ENCODE measurements at places on chromosomes 11 and 22.

DNA sequence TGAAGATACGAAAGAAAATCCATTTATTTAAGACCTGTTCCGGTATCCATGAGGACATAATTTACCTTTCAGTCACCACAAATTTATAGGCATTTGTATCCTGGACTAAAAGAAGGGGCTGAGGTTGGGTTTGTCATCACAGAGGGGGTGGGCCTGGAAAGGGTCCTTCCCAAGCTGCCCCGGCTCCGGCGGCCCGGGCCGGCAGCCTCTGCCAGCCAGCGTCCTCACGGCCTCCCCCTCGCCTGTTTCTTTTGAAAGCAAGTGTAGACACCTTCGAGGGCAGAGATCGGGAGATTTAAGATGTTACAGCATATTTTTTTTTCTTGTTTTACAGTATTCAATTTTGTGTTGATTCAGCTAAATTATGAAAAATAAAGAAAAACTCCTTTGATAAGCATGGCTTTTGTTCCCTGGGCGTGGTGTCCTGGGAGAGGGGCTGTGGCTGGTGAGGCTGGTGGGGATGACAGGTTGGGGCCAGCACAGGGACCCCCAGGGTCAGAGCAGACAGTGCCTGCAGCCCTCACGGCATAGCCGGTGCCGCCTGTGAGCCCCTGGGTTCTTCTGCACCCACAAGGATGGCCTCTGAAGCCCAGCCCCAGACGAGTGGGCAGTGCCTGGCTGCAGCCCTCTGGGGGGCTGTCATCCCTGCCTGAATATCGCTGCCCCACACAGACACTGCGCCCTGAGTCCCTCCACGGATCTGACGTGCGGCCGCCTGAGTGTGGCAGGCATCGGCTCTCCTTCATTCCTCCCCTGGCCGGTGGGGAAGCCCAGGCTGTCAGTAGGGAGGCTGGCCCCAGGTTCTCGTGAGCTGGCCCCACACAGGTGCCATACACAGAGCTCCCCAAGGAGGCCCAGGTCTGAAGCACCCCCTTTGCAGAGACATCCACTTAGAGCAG is 1075.9 kb downstream of the BRD1 start:
- no peak for DNase-seq

- peak; percentile 37 for DNase-seq
These were observed 526 bp downstream of the TPST2 start for GRCh38 chr22:26589367-26589844.

DNA sequence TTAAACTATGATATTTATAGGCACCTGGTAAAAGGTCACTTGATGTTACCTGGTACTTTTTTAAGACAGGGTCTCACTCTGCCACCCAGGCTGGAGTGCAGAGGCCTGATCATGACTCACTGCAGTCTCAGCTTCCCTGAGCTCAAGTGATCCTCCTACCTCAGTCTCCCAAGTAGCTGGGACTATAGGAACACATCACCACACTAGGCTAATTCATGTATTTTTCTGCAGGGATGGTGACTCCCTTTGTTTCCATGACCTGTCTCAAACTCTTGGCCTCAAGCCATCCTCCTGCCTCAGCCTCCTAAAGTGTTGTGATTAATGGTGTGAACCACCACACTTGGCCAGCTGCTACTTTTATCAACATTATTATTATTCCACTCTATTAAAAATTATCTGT is 47.6 kb downstream of the OR4C45 start:
- DNase-seq = no peak

- no peak for DNase-seq
These were observed 48.6 kb downstream of the MTNR1B start for GRCh38 chr11:93017821-93018690.

DNA sequence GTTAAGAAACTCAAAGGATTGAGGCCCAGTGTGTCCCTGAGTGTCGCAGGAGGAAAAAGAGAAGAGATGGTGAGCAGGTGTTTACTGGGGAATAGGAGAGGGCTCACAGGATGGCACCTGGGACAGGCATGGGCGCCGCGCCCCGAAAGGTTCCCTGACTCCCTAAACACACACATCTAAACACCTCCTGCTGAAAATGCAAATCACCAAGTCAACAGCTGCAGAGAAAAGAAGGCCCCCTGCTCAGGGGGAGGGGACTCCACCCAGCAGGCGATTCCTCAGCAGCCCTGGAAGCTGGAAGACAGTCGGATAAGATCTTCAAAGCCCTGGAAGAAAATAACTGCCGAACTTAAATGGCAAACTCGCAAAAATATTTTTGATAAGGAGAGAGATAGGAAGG is 377.2 kb downstream of the BRD1 start:
- no peak for DNase-seq

DNA sequence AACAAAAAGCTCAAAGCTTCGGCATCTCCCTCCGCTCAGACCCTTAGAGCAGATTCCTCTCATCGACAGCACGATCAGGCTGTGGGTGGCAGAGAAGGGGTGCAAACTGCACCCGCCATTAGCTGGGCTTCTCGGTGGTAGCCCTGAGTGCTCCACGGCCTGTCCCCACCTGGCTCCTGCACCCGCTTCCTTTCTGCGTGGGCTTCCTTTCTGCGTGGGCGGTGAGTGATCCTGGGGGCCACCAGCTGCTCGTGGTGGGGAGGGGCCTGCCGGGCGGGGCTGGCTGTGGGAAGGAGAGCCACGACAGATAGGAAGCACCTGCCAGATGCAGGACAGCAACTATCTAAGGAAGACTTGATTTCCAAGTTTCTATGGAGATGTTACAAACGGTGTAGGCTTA is 55.0 kb downstream of the BRD1 start:
- no peak for DNase-seq

DNA sequence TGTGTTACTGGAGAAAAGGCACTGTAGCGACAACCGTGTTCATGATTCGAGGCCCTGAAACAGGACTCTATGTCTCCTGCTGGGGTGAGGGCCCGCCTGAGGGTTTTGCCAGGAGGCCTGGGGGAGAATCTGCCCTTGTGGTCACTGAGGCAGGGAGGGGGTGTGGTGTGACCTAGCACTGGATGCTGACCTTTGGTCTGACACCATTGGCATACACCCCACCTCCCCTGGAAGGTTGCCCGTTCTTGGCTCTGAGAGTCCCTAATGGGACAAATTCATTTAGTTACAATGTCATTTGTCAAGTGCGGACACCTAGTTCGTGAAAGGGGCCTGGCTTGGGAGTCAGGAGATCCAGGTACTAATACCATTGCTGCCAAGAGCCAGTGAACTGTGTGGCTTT is 29.0 kb downstream of the NECTIN1 start:
- no peak for DNase-seq

GRCh38 chr22:19686946-19687345 is 27.4 kb upstream of the SEPTIN5 start:
- no peak for DNase-seq

DNA sequence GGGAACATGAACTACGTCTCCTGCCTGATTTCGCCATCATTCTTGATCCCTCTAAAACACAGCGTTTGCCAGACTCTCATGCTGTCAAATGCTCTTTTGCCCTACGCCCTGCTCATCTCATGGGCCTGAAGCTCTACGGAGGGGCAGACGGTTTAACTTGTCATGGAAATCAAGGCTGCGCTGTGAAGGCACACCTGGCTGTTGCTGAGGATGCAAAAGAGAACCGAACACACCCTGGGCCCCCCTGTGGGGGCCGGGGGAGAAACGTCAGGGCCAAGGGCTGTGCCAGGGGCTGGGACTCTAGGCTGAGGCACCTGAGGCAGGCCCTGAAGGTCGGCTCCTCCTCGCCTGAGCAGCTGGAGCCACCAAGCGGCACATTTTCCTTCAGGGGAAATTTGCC is 957.2 kb downstream of the BRD1 start:
- DNase-seq = no peak

DNA sequence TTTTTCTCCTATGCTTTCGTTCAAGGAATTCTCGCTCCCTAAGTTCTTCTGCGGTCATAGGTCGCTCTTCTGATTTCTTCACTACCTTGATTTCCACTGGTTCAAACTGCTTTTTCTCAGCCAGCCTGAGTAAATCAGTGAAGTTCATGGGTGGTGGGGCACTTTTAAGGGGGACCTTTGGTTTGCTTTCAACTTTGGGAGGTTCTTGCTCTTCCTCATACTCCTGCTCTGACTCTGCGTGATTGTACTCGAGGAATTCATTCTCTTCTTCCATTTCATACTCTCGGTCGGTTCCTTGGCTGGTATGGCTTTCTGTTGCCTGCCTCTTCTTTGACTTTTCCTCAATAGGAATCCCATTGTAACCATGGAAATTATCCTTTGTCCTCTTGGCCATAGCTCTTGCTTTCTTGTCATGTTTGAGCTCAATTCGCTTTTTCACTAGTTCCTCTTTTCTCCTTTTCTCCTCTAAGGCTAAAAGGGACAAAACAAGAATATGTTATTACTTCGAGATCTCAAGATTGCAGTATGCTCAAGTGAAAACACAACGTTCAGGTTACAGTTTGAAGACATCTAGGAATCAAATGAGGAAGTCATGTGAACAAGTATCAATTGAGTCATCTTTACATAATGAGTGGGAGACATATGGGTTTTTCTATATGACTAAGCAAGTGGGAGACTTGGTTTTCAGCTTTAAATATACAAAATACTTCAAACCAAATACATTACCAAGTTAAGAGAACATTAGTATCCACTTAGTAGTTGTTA is 16.2 kb downstream of the MISFA start:
- DNase-seq = no peak

DNA sequence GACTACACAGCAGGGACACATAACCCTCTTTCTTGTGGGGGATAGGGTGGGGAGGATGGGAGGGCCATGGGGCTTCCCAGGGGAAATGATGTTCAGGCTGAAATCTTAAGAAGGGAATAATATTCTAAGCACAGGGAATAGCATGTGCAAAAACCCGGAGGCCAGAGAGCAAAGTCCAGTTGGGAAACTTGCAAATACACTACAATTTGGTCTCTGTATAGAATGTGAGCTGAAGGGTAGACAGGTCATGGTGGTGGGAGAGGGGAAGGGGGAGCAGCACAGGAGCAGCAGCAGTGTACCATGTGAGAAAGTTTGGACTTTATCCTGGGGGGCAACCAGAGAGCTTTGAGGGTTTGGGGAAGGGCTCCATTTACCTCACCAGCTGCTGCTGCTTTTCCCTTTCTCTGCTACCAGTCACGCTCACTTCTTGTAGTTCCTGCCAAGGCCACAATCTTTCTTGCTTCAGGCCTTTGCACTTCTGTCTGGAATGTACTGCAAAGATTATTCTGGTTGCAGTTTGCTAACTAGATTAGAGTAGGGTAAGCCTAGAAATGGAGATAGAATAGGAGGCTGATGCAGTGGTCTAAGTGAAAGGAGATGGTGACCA is 43.0 kb downstream of the KREMEN1 start:
- DNase-seq = no peak

GRCh38 chr11:67265633-67266448 is 432 bp upstream of the GRK2 start:
- DNase-seq = peak; percentile 80

DNA sequence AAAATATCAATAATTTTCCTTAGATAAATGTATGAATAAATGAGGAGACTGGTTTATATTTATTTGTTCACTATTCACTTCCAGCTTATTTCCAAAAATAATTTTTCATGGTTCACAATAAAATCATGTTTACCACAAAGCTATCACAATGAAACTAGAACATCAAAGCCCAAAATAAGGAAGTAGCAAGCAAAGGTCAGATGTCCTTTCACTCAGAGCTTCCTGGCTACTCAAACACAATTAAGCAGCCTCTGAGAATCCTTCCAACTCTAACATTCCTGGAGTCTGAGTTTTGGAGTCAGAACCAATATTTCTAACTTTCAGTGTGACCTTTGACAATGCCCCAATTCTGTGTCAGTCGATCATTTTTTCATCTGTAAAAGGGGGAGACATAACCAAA is 527.0 kb downstream of the SOX6 start:
- DNase-seq = no peak

DNA sequence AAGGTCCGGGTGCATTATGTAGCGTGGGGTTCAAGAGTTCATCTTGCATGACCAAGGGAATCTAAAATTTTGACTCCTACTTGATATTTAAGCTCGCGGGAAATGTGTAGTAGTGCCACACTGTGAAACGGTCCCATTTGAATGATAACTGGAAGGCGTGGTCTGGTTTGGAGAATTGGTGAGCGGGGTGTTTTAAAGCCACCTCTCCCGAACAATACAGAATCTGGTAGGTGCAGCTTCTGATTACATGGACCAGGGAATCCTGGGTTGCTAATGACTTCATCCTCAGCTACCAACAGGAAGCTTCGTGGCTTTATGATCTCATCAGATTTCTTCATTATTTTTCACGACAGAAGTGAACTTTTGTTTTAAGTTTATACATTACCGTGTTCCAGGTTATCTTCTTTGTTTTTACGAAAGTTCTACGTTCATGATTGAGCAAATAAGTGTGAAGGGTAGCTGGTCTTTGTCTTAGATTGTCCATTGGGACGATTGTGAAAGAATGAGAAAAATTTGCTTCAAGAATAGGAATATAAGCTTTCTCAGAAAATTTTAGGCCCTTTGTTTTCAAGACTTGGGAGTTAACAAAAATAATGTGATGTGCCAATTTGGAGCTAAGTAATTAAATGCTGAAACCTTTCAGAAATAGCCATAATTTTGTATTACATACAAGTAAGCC is 1.7 kb downstream of the QSER1 start:
- no peak for DNase-seq

- DNase-seq = no peak
These were observed 68.2 kb downstream of the USP35 start for GRCh38 chr11:78256962-78257361.

- DNase-seq = no peak
These were observed 615 bp upstream of the NFAM1 start for GRCh38 chr22:42432818-42433217.

DNA sequence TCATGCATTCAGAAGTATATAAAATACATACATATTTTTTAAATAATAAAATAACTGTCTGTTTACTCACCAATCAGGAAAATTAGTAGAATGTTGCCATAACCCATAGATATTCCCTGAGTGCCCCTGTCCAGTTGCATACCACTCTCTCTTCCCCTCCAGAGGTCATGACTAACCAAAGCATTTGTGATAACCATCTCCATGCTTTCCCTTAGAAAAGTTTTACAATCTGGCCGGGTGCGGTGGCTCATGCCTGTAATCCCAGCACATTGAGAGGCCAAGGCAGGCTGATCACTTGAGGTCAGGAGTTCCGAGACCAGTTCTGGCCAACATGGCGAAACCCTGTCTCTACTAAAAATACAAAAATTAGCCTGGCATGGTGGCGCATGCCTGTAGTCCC is 33.2 kb upstream of the LDHA start:
- DNase-seq = no peak

GRCh38 chr22:20857247-20857643 is 1.4 kb downstream of the PI4KA start:
- no peak for DNase-seq

- no peak for DNase-seq
These were observed 43.1 kb downstream of the BUD13 start for GRCh38 chr11:116729501-116730240.

DNA sequence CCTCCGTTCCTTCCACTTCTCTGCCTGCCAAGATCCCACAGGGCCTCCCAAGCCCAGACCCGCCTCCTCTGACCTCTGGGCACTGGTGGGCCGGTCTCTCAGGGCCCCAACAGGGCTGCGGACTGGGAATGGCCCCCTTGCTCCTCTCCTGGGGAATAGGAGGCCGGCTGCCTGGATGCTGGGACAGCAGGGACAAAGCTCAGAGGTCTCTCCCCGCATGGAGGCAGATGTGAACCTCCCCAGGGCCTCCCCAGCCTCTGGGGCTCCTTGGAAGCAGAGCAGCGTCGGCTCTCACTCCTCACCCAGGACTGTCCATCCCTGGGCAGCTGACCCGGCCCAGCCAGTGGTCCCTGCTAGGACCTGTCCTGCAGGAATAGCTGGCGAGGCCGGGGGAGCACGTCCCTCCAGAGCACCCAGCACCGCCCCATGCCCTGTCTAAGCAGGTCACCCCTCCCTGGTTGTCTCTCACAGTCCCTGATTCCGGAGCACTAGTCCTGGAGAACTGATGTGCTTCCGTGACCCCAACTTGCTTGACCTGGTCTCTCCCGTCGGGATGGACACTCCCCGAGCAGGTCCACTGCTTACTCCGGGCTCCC is 85.8 kb downstream of the RTL6 start:
- no peak for DNase-seq
